GM23338 (cell line): ENCODE measurements at places on chromosomes 3 and 15. TPM values are rescaled to one million over a fixed set of nuclear protein-coding genes. Genes with fewer than 3 reads are reported as not detected.

Gene APOD
- not detected in 2 replicates for total RNA-seq

Gene CAMP
- total RNA-seq: not detected in 2 replicates

Gene GRAMD1C
- total RNA-seq: 0.78 and 3.3 TPM in 2 replicates

Gene HGD
- not detected in 2 replicates for total RNA-seq

Gene GOLGA8M
- total RNA-seq: not detected in 2 replicates

Gene FGF7
- 0.03 TPM in 1 of 2 replicates, not detected in the other for total RNA-seq

Gene SLC30A4
- total RNA-seq: 0.04 TPM in 1 of 2 replicates, not detected in the other

Gene ACVR2B
- total RNA-seq: 90.3 and 98.7 TPM in 2 replicates

Gene NME9
- 0.14 TPM in 1 of 2 replicates, not detected in the other for total RNA-seq

Gene KCNMB2
- total RNA-seq: not detected in 2 replicates
